ENCODE measurements at places on chromosomes 7 and 10. TPM values are rescaled to one million over a fixed set of nuclear protein-coding genes. Genes with fewer than 3 reads are reported as not detected.

DNA sequence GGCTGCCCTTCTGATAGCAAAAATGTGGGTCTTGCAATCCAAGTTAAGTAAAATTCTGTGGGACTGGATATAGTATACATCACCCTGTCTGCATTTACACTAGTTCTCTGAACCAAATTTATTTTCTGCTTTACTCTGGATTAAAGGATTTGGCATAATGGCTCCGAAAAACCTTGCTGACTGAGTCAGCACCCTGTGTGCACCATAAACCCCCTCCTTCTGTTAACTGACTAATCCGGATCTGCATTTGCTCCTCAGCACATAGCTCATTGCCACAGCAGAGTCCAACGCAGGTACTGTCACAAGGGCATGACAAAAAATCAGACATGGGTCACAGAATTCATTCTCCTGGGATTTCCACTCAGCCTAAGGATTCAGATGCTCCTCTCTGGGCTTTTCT, 1.3 kb downstream of the OR2A5 start:
- no peak for DNase-seq

DNA sequence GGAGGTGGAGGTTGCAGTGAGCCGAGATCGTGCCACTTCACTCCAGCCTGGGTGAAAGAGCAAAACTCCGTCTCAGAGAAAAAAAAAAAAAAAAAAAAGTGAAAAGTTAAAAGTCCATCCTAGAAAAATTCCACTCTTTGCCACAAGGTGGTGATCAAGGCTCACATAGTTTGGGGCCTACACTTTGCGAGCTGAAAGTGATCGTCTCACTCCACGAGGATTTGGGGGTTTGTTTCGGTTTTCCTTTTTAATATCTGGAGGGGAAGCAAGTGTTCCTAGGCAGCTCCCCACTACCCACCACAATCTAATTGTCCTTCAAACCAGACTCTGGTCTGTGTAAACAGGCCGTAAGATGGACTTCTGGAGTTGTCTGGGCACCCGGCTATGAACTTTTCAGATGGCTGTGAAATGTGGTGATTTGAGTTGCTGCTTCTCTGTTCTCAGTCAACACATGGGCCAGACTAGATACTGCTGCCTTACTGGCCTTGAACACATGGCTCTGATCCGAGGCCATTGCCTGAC, 27.1 kb downstream of the PRLHR start:
- peak; percentile 71 for DNase-seq

GRCh38 chr7:7761340-7761973, 43.0 kb upstream of the RPA3 start:
- DNase-seq: no peak

GRCh38 chr7:121119047-121119446, 130.5 kb downstream of the CPED1 start:
- DNase-seq: no peak

Gene APBB1IP
- 1.3 TPM for polyA plus RNA-seq

DNA sequence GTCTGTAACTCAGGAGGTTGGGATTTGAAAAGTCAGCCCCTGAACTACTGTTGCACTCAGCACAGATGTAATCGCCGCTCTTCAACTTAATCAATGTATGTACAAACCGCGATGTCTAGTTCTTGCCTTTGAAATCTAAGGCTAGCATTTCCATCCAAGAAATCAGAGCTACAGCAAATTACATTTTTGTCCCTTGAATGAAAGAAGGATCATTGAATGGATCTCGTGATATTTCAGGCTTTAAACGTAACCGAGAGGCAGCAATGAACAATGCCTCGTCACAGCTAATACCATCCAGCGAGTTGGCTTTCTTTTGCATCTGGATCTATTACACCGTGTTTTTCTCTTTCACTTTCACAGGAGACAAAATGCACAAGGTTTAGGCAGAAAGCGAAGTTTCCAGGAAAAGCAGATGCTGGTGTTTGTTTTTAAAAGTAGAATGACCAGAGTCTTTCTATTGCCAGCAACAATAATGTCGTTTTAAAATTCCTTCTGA, 5.5 kb downstream of the SKIDA1 start:
- peak; percentile 48 for DNase-seq

Gene FZD1
- polyA plus RNA-seq: 66.3 TPM

GRCh38 chr7:101397770-101398324, 35.2 kb downstream of the COL26A1 start:
- no peak for DNase-seq

- DNase-seq: no peak
Measured at GRCh38 chr7:30249986-30250774, 34.2 kb upstream of the ZNRF2 start.

DNA sequence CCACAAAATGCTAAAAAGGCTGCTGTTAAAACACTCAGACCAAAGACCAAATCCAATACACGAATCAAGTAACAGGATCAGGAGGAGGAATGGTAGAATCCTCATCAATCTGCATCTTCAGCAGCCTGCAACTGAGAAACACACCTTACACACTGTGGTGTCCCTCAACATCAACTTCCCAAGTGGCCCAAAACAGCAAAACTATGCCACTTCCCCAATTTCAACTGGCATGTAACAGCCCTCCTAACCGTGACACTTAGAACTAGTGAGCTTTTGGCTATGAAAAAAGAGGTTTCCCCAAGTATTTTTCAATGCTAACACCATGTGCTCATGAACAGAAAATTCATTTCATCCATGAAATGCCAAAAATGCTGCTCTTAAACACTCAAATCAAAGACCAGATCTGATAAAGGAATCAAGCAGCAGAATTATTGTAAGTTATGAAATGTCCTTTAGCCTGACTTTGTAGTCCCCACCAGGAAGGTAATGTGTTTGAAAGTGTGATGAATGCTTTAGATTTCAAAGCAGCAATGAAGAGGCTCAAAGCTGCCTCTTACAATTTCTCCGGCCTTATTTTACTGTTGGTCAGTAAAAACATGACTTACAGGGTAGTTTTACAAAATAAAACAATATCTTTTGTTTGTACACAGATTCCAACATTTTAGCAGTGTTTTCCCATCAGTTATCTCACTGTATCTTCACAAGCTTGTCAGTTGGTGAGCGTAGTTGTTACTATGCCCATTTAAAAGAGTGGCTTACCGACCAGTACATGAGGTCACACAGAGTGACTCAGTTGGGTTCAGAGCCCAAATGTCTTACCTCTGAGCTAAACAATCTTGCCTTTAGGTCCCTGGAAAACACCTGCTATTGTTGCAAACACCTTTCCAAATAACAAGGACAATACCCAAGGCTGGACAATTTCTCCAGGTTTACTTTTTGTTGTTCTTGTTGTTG, 65.7 kb upstream of the ASAH2 start:
- DNase-seq: no peak

DNA sequence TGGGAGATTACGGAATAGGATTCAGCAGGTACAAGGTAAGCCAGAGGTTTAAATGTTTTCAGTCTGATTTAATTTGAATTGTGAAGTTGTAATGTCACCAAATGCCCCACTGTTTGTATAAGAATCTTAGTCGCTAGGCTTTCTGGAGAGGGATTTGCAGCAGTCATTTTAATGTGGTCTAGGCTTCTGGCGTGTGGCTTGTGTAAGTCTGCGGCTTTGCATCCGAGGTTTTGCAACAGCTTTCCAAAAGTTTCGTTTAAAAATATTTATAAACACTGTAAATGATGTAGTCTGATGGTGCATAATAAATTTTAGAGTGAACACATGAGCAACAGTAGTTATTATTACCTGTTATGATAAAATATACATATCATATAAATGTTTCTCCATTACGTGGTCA, 26.1 kb upstream of the BHLHA15 start:
- DNase-seq: no peak

DNA sequence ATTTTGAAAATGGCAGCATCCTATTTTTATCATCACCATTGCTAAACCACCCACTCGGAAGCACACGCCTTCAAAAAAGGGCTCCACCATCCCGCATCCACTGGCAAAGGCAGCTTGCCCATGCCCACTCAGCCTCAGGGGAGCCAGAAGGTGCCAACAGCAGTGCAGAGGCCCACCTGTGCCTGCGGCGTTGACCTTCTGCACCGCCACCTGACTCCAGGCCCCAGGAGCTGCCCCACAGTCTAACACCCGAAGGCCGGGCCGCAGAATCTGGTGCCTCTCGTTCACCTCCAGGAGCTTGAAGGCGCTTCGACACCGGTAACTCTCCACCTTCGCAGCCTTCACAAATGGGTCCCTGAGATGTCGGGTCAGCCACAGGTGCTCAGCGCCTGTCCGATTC, 2.8 kb downstream of the MRM2 start:
- DNase-seq: no peak

DNA sequence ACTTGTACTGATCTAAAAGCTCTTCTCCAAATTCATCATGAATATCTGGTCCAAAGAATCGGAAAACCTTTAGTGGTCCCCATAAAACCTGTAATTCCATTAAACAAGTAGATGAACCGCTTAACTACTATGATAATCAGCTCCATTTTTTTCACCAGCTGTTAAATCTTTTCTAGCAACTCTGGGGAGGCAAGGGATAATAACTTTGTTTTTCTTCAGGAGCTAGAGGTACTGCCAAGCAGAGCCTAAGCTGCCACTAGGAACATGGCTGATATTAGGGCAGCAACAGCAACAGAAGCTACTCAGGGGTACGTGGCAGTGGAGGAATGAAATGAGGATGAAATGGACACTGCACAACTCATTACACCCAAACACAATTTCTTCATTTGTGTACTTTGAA, 138.0 kb downstream of the SRPK2 start:
- DNase-seq: no peak

GRCh38 chr10:33288127-33288526, 46.3 kb downstream of the NRP1 start:
- no peak for DNase-seq

DNA sequence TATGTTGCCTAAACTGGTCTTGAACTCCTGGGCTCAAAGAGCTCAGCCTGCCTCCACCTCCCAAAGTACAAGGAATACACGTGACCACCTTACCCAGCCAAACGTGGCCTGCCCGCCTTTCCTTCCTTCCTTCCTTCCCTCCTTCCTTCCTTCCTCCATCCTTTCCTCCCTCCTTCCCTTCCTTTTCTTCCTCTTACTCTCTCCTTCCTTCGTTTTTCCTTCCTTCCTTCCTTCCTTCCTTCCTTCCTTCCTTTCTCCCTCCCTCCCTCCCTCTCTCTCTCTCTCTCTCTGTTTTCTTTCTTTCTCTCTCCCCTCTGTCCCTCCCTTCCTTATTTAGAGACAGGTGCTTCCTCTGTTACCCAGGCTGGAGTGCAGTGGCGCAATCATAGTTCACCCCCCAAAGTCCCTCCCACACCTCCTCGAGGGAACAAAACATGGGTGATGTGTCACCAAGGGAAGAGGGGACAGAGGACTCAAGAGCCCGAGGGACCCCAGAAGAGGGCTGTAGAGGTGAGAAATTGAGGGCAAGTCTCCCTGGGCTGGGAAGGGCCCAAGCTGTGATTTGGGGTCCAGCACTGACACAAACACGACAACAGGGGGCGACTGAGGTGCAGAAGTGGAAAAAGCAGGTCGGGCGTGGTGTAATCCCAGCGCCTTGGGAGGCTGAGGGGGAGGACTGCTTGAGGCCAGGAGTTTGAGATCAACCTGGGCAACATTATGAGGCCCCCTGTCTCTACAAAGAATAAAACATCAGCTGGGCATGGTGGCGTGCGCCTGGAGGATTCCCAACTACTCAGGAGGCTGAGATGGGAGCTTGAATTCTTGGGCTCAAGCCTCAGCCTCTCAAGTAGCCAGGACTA, 28.1 kb downstream of the EPHB4 start:
- peak; percentile 43 for DNase-seq

GRCh38 chr10:46317889-46318288, 31.1 kb downstream of the ANTXRL start:
- no peak for DNase-seq

Gene H2BK1
- not detected for polyA plus RNA-seq

Gene CCDC7
- 6.2 TPM for polyA plus RNA-seq

GRCh38 chr7:92793656-92794205, 42.6 kb downstream of the CDK6 start:
- no peak for DNase-seq

DNA sequence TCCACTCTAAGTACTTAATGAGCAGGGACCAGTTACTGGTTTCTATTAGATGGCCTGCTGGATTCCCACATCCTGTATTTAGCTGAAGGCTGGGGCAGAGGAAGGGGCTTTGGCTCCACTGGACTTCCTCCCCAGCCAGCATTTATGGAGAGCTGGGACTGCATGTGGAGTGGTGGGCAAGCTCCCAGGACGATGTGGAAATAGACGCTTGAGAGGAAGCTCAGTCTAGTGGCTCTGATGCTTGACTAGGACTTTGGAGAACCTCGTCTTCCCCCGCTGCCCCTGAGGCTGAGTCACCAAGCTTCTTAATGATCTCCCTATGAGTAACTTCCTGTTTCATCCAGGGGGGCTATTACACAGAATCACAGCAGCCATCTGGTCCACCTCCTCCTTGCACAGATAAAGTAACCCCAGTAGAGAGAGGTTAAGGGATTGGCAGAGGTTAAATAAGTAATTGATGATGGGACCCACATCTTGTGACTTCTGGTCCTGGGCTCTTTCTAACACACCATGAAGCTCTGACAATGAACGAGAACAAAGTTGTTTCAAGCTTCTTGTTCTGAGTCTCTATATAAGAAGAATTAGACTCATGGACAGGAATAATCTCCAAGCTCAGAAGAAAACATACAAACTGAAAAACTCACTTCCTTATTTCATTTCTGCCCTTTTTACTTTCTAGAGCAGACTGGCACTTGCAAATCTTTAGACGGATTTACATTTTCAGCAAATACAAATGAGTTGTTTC, 126.2 kb downstream of the PRPF18 start:
- no peak for DNase-seq

DNA sequence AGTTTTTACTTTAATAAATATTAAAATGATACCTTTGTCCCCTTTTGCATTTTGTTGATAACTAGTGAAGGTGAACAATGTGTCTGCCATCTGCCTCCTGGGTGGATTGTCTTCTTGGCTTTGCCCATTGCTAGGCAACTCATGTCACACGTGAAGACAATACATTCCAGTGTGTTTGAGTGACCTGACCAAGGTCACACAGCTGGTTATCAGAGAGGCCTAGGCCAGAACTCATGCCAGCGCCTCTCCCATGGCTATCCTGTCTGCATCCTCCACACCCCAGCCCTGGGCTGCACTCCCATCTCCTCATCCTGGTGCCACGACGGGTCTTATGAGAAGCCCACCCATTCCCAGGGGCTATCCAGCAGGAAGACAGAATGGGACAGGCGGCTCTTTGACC, 108.7 kb downstream of the PLCE1 start:
- DNase-seq: no peak

Gene CNNM1
- polyA plus RNA-seq: 2.1 TPM

GRCh38 chr7:111390000-111390399, 172.3 kb downstream of the IMMP2L start:
- no peak for DNase-seq

GRCh38 chr10:34121125-34121753, 693.9 kb downstream of the PARD3 start:
- no peak for DNase-seq

GRCh38 chr7:129906700-129907099, 46.1 kb downstream of the UBE2H start:
- DNase-seq: no peak

GRCh38 chr7:102417105-102417504, 16.3 kb upstream of the ORAI2 start:
- no peak for DNase-seq

DNA sequence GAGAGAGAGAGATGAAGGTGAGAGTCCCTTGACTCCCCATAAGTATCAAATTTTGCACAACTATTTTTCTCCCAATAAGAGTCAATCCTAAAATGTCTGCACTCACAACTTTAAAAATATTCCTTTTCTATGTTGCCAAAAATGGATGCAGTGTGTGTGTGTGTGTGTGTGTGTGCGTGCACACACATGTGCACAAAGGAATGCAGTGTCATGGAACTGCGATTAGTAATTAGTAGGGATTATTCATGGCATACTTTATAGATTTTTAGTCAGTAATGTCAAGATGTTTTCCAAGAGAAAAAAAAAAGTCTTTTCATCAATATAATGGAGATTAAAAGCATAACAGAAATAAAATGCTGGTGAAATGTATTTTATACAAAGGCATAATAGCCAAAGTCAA, 179.1 kb upstream of the LRRTM3 start:
- DNase-seq: no peak

All from renal pelvis (tissue), 12 donors.